Right lung (tissue), 10 donors: ENCODE measurements at places on chromosomes 5 and 9.
A peak's percentile ranks its signal among the peaks of the same experiment; 100 is the strongest.

- DNase-seq, result no peak
Measured at GRCh38 chr9:14769230-14769571, 46.7 kb upstream of the CER1 start.

- DNase-seq, result no peak
Measured at GRCh38 chr5:74295676-74296075, 344.9 kb downstream of the ENC1 start.

DNA sequence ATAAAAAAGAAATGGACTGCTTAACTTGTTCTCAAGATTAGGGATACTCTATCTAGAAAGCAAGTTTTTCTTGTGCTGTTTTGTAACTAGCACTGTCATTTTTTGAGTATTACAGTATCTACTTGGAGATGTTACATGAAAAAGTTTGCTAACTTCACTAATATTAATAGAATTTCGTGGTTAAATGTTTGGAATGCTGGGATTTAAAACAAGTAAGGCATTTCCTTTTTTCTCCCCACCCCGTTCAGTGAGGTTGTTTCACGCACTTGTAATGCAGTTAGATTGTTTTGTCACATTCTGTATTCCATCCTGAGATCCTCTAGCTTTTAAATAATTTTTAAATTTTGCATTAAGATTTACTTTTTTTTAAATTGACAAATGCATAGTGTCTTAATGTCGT, 20.0 kb upstream of the TEK start:
- DNase-seq, result no peak

DNA sequence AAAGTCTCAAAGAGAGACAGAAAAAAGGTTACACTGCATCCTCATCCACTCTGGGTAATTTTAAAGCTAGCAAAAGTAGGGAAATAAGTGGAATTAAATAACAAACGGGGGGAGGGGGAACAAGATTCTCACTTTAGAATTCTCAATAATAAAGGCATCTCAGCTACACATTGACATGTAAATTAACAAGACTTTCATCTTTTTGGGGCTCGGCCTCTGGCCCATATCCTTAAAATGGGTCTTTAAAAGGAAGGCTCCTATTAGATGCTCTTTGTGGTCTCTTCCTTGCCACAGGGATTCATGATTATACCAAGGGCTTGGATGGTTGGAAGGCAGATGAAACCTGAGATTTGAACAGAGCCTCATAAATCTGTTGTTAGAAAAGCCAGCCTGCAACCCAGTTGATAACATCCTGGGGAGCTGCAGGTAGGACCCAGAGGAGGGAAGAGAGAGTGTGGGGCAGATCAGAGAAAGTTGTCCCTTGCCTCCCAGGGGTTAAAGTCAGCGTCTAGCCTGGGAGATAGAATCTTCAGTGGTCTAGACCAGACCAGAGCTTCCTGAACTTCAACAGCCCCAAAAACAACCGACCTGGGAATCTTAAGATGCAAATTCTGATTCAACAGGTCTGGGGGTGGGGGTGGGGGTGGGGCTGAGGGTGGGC, 135.9 kb downstream of the GCNT1 start:
- DNase-seq, result no peak

- DNase-seq, result no peak
Measured at GRCh38 chr5:17222664-17223063, 5.2 kb downstream of the BASP1 start.

GRCh38 chr5:98795243-98795642, 21.8 kb downstream of the RGMB start:
- DNase-seq, result no peak

- no peak for DNase-seq
Measured at GRCh38 chr9:89022902-89023301, 31.6 kb downstream of the S1PR3 start.

DNA sequence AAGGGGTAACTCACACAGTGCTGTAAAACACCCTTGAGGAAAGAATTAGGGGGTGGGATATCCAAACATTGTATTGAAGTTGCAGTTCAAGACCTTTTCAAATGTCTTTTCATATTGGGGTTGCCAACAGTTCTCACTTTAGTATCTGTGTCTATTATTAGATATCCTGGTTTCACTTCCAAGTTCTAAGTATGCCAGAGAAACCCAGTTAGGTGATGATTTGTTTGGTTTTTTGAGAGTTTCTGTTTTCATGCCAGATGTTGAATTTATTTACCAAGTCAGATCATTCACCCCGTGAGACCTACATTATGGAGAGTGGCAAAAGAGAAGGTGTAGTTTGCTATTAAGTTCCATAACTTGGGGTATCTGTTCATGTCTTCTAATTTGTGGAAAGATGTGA, 64.5 kb downstream of the C9orf152 start:
- no peak for DNase-seq

DNA sequence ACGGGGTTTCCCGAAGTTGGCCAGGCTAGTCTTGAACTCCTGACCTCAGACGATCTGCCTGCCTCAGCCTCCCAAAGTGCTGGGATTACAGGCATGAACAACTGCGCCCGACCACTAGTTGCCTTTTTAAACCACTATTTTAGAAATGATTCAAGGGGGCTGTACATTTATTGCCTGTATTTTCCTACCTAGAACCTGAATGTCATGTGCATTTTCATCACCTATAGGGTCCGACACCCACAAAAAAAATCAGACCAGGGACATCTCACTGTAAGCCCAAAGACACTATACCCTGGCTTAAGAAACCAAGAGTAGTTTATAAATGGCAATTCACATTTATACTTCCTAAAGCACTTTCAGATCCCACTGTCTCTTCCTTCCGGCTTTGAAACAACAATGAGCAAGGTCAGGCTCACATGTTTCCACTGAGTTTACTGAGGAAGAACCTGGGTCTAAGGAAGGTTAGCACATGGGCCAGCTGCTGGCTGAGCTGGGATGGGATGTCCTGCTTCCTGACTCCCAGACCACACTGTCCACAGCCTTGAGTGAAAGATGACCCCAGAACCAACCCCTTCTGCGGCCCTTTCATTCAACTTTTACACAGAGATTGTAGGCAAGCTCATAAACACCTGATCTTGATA, 87.3 kb downstream of the SERINC5 start:
- no peak for DNase-seq

DNA sequence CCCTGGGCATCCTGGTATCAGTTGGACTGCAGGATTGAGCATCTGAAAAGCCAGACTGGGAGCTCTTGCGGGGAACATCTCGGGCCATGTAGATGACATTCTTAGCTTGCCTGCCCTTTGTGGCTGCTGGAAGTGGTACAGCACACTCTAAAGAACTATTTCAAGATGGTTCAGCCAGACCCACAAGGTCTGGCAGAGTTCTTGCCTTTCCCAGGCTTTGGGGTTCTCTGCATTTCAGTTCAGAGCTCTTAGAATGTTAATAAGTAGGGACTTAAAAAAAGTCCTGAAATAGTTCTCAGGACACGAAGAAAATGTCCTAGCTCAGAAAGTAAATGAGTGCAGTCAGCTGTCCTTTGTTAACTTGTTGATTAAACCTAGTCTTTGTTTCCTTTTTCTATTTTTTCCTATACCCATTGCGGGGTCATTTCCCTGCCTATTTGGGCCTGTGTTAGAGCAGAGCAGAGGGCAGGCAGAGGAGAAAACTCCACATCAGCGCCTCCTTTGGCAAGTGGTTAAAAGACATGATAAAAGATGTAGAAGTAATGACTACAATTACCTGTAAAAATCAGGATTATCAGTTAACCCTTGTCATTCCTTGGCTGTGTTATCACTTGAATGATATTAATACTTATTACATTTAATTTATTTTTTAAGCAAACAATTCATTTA, 291.5 kb downstream of the ZSWIM6 start:
- no peak for DNase-seq

- DNase-seq, result no peak
Measured at GRCh38 chr5:133828722-133829121, 139.7 kb downstream of the C5orf15 start.

DNA sequence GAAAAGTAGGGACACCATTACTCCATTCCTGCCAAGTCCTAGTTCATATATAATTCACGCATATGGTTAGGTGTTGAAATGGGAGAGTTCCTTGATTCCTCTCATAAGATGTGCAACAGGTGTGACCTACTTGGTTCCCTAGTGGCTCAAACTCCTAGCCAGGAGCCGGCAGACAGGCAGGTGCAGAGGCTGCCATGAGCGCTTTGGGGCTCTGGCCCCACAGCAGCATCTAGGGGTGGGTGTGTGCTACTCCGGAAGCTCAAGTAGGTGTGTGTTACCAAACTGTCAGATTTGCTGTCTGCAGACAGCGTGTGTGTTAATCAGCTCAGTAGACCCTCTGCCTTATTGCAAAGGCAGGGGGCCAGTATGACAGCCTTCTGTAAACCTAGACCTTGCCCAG, 1652.4 kb upstream of the ACO1 start:
- no peak for DNase-seq

- DNase-seq, result peak; percentile 39
Measured at GRCh38 chr5:8919096-8919495, 626.8 kb downstream of the SEMA5A start.

GRCh38 chr9:4494806-4495205, 4.5 kb downstream of the SLC1A1 start:
- DNase-seq, result no peak

- DNase-seq, result no peak
Measured at GRCh38 chr9:73079326-73079725, 72.3 kb upstream of the ANXA1 start.

DNA sequence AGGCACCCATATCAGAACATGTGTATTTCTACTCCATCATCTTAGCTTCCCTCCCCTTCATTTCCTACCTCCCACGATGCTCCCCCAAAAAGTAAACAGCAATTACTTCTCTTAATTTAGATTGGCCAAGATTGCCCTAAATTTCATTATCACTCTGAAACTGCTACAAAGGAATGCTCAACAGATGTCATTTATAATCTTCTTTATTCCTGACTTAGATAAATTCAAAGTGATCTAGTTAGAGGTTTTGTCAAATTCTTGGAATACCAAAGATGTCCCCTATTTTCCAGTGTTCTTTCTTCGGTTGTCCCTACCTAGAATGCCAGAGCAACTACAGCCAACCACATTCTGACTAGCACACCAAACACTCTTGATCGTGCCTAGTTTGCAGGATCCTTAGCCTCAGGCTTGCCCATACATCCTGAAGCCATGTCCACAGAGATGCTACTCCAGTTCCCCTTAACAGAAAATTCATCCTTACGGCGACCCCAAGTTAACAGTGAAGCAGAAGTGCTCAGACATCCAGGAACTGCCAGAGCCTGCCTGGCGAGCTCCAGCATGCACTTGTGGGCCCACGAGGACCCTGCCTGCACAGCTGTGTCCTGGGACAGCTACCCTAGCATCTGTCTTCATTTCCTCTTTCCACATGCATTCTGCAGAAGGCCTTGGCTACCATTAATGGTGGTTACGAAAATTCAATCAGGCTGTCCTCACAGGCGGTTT, 31.6 kb downstream of the DAP start:
- DNase-seq, result no peak

- DNase-seq, result no peak
Measured at GRCh38 chr5:178377583-178378270, 145.1 kb upstream of the PHYKPL start.

DNA sequence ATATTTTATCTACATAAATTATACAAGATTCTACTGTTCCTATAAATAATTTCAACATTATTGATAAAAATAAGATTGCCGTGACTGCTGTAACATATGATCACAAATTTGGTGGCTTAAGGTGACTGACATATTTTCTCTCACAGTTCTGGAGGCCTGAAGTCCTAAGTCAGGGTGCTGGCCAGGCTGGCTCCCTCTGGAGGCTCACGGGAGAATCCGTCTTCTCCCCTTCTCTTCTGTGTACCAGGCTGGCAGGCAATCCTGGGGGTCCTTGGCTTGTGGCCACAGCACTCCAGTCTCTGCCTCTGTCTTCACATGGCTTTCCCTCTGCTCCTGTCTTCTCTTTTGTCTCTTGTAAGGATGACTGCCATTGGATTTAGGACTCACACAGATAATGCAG, 31.7 kb upstream of the IRX2 start:
- no peak for DNase-seq

DNA sequence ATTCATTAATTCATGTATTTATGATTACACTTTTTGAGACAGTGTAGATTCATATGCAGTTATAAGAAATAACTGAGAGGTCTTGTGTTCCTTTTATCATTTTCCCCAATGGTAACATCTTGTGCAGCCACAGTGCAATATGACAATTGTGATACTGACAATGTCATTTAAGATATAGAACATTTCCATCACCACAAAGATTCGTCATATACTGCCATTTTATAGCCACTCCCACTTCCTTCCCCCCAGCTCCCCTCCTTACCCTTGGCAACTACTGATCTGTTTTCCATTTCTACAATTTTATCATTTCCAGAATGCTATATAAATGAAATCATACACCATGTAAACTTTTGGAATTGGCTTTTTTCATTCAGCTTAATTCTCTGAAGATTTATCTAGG, 53.8 kb downstream of the NR2F1 start:
- DNase-seq, result no peak

DNA sequence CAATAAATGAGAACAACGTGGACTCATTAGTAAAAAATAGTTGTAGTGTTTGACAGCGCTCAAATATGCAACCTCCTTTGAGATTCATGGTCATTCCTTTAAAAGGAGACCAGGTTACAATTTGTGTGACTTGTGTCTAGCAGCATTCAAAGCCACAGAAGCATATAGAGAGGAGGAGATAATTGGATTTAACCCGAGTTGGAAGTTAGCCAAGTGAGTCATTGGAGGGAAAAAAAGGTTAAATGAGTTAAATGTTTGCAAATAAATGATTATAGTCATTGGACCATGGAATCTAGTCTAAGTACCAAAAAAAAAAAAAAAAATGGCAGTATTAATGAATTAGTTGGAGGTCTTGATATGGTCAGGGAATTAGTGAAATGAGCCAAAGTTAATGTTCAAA, 90.9 kb downstream of the ITGA1 start:
- DNase-seq, result no peak

DNA sequence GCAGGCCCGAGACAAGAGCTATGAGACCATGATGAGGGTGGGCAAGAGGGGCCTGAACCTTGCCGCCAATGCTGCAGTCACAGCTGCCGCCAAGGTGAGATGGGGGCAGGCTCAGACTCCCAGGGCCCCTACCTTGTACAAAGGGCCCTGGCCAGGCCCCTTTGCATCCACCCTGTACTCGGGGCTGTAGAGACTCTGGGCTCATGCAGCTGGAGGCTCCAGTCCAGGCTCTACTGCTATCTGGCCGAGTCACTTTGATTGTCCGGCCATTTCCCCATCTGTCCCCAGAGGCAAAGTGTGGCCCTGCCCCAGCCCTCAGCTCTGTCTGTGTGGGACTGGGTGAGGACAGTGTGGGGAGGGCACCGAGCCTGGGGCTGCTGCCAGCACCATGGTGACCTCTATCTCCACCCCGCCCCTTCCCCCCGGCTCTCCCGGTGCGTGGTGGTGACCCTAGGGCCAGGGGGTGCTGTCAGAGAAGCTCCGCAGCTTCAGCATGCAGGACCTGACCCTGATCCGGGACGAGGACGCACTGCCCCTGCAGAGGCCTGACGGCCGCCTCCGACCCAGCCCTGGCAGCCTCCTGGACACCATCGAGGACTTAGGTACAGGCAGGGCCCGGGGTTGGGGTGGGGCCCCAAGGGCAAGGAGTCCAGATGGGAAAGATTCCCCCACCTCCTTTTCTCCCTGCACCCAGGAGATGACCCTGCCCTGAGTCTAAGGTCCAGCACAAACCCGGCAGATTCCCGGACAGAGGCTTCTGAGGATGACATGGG, 6.1 kb downstream of the REEP2 start:
- no peak for DNase-seq
